ENCODE measurements at places on chromosomes 2 and 18.

- DNase-seq = no peak
Measured at GRCh38 chr2:101630224-101630949, 67.1 kb upstream of the MAP4K4 start.

DNA sequence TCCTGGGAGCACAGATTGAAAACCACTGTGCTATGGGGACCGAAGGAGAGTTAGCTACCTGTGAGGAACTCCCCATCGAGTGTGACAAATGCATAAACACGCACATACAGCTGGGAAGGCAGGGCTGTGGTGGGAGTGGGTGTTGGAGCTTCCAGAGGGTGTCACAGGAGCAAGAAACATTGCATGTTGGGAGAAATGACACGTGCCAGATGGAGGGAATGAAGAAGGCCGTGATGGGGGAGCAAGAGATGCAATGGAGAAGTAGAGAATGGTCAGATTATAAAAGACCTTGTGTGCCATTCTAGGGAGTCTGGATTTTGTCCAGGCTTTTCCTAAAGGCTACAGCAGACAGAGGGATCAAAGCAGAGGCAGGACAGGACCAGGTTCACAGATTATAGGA is 91.1 kb upstream of the NDUFV2 start:
- DNase-seq = no peak

GRCh38 chr2:119085613-119086012 is 72.9 kb downstream of the C1QL2 start:
- no peak for DNase-seq

DNA sequence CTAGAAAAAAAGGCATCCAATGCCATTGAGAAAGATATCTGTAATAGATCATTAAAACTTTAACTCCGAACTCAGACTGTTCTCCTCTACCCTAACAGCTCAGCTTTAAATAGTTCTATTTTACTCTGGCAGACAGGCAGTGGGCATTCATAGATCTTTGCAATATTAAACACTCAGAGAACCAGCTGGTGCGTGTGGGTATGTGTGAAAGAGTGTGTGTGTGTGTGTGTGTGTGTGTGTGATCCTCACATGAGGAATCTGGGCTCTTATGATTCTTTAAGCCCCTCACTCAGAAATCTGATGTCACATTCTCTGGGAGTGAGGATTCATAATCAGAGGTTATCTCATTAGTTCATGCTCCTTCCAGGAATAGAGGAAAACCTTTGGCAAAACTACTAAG is 144.3 kb downstream of the KCNH7 start:
- DNase-seq = no peak

- no peak for DNase-seq
Measured at GRCh38 chr2:39247512-39248043, 3.8 kb upstream of the CDKL4 start.

GRCh38 chr2:119879502-119879901 is 119.8 kb downstream of the PTPN4 start:
- no peak for DNase-seq

DNA sequence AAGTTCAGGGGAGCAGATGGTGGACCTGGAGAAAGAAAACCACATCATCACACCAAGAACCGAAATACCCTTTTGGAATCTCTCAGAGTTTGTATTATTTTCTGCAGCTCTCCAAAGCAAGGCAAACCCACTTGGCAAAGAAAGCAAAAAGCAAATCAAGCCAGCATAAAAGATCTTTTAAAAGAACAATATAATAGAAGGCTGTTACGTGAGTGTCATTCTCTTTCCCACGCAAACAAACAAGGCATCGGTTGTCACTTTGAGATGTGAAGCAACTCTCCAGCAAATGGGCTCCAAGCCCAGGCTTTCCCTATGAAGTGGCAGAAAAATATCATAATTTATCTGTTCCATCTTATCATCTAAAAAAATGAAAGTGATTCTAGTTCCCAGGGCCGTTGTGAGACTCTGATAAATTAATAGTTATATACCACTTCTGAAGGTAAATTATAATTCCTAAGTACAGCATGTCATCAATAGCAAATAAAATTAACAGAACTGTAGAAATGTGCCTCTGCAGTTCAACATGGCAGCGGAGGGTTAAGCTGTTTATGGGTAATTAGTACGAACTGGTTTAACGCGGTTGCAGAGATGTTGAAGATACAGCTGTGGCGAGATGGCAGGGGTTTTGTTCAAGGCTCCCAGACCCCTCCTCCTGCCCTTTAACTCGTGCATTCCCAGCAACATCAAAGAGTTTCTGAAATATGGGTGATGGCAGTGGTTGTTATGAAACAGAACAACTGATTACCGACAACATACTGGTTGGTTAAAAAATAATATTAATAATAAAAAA is 89.2 kb downstream of the EPHA4 start:
- DNase-seq = no peak

DNA sequence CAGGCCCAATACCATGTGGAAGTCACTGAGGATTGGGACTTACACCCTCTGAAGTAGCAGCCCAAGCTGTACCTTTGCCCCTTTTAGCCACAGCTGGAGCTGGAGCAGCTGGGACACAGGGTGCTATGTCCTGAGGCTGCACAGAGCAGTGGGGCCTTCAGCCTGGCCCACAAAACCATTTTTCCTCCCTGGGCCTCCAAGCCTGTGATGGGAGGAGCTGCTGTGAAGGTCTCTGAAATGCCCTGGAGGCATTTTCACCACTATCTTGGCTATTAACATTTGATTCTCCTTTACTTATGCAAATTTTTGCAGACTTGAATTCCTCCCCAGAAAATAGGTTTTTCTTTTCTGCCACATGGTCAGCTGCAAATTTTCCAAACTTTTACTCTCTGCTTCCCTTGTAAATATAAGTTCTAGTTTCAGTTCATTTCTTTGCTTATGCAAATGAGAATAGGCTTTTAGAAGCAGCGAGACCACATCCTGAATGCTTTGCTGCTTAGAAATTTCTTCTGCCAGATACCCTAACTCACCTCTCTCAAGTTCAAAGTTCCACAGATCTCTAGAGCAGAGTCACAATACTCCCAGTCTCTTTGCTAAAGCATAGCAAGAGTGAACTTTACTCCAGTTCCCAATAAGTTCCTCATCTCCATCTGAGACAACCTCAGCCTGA is 213.8 kb upstream of the MGAT5 start:
- no peak for DNase-seq

DNA sequence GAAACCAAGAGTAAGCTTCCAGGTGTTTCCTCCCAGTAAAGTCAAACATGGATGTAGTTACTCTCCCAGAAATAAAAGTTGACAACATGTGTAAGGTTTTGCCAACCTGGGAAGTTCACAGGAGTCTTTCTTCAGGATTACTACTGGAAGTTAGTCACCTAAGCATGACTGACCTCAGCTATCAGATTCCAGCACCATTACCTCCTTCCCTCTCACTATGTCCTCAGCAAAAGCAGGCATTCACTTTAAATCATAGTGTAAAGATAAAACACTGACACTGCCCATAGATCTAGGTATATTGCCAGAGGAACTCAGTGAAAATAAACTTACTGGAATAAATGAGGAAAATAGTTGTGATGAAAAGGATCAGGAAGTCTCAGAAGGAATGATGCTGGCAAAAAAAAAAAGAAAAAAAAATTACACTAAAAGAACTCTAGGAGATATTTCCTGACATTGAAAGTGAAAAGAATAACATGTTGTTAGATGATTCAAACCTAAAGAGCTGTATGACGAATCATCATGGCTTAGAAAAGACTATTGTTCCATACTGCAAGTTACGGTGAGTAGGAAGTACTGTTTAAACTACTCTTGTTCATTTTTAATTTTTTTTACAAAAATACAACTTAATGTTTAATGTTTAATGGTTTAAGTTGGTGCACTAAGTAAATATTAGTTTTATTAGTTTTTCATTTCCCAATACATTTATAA is 484.5 kb upstream of the ZNF804A start:
- DNase-seq = no peak

GRCh38 chr2:25700221-25700660 is 26.9 kb upstream of the DTNB start:
- peak; percentile 21 for DNase-seq

GRCh38 chr18:9418047-9418690 is 57.1 kb upstream of the RALBP1 start:
- DNase-seq = no peak

GRCh38 chr18:9094307-9095226 is 7.9 kb upstream of the NDUFV2 start:
- no peak for DNase-seq

DNA sequence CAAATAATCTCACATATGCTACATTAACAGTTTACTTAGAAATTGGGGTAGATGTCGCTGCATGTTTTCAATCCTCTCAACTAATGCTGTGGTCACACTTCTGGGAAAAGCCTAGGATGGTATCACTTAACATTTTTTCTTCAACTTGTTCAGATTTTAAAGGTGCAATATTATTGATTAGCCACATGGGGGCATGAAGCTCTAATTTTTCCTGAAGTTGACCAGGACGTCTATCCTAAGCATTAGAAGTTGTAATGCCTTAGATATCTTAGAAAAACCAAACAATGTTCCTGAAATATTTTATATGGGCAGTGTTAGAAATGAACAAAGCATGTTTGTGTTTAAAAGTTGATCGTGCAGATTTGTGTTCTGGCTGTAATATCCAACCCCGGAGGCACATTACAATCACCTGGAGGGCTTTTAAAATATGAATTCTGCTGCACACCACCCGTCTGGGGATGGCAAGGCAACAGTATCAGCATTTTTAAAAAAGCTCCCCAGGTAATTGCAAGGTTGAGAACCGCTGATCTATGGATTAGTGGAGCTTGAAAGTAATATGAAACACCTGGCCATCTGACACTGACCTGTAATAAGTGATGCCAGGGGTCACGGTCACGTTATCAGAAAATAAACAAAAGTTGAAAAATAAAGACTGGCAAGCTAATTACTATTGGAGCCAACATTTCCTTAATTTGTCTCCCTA is 100.5 kb upstream of the LMAN1 start:
- no peak for DNase-seq

DNA sequence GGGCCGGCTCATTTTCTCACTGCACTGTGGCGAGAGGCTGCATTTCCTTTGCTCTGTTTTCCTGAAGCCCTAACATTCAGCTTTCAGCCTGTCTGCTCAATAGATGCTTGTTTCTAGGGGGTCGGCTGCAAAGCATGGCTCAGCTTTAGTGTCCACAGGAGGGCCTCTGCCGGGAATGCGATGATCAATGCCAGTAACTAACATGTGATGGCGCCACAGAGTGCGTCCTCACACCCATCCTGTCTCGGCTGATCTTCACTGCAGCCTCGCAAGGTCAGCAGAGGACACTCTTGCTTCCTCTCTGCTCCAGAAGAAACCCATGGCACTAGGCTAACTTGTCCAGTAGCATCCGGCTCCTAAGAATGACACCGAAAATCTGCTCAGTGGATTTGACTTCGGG is 156.4 kb upstream of the PXDN start:
- DNase-seq = no peak

GRCh38 chr2:193272011-193272410 is 1077.3 kb upstream of the TMEFF2 start:
- DNase-seq = no peak
